ENCODE measurements at places on chromosomes 6 and 20.

DNA sequence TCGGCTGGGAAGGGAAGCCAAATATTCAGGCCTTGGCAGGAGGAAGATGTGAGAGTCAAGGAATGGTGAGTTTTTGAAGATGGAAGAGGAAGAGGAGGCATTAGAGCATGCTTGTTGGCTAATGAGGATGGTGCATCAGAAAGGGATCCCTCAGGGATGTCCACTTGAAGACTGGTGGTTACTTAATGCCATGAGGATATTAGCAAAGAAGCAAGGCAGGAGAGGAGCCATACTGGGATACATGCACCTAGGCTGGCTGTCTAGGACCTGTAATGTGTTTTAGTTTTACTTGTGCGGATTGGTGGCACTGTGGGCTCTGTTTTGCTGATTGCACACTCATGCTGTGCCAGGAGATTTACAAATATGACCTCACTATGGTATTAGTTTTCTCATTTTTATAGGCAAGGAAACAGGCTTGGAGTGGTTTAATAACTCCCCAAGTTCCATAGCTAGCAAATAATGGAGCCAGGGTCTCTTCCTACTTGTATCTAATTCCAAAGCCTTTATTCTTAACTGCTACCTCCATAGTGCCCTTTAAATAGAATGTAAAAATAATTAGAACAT lies 37.8 kb downstream of the NCOA7 start:
- DNase-seq = no peak

GRCh38 chr6:132251711-132252110 lies 149.6 kb downstream of the MOXD1 start:
- DNase-seq = no peak

- DNase-seq = no peak
Measured at GRCh38 chr6:53761036-53761435, 33.8 kb upstream of the LRRC1 start.

GRCh38 chr6:18676548-18676947 lies 289.4 kb downstream of the RNF144B start:
- no peak for DNase-seq

GRCh38 chr6:144920391-144920961 lies 635.3 kb downstream of the UTRN start:
- no peak for DNase-seq

DNA sequence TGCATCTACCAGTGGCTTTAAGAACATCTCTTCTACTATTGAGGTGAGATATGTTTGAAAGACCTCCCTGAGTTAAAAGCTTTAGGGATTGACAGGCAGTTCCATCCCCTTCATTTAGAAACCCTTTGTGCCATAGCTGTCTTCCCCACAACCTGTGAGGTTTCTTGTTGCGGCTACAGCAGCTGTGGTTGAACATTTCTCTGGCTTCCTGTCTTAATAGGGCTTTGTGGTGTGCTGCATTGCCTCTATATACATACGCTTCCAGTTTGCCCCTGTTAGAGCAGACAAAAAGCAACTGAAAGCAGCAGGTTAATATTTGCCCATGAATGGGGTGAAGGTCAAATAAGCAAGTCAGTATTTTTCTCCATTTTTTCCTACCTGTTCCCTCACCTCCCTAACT lies 210.2 kb downstream of the TMEM200A start:
- no peak for DNase-seq

- peak; percentile 8 for DNase-seq
Measured at GRCh38 chr6:144581812-144582537, 296.8 kb downstream of the UTRN start.

Measured in nephron progenitor cell (in vitro differentiated cells).